ENCODE measurements at places on chromosomes 5 and 9. TPM values are rescaled to one million over a fixed set of nuclear protein-coding genes. Genes with fewer than 3 reads are reported as not detected.

The SLC27A6 gene
- total RNA-seq = not detected

The TMEM161B gene
- 8.1 TPM for total RNA-seq

The GAPT gene
- not detected for total RNA-seq

The ANKRD34B gene
- total RNA-seq = not detected

The GRXCR2 gene
- total RNA-seq = not detected

The PCDHGB4 gene
- total RNA-seq = 22.8 TPM

The INPP5E gene
- total RNA-seq = 3.8 TPM

The SLC9A3 gene
- 0.60 TPM for total RNA-seq

The GRIA1 gene
- 2.1 TPM for total RNA-seq

The SNCB gene
- total RNA-seq = 0.12 TPM

The C5orf58 gene
- not detected for total RNA-seq

The C1QTNF2 gene
- total RNA-seq = 0.35 TPM

The TLX3 gene
- total RNA-seq = not detected

The AK8 gene
- total RNA-seq = 0.15 TPM

The PITX1 gene
- total RNA-seq = 0.12 TPM

The PCDHA7 gene
- 1.5 TPM for total RNA-seq

The FGF1 gene
- 3.8 TPM for total RNA-seq

The RORB gene
- 0.82 TPM for total RNA-seq

The ATOX1 gene
- total RNA-seq = 99.0 TPM
